ENCODE measurements at places on chromosomes 13 and 19.

DNA sequence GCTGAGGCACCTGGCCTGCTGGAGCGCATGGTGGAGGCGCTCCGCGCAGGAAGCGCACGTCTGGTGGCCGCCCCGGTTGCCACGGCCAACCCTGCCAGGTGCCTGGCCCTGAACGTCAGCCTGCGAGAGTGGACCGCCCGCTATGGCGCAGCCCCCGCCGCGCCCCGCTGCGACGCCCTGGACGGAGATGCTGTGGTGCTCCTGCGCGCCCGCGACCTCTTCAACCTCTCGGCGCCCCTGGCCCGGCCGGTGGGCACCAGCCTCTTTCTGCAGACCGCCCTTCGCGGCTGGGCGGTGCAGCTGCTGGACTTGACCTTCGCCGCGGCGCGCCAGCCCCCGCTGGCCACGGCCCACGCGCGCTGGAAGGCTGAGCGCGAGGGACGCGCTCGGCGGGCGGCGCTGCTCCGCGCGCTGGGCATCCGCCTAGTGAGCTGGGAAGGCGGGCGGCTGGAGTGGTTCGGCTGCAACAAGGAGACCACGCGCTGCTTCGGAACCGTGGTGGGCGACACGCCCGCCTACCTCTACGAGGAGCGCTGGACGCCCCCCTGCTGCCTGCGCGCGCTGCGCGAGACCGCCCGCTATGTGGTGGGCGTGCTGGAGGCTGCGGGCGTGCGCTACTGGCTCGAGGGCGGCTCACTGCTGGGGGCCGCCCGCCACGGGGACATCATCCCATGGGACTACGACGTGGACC lies 9.7 kb upstream of the STRN4 start:
- DNase-seq, result no peak

GRCh38 chr13:32878163-32878562 lies 138.1 kb upstream of the KL start:
- no peak for DNase-seq

- DNase-seq, result no peak
These were observed 166.1 kb downstream of the DCT start for GRCh38 chr13:94313321-94313910.

DNA sequence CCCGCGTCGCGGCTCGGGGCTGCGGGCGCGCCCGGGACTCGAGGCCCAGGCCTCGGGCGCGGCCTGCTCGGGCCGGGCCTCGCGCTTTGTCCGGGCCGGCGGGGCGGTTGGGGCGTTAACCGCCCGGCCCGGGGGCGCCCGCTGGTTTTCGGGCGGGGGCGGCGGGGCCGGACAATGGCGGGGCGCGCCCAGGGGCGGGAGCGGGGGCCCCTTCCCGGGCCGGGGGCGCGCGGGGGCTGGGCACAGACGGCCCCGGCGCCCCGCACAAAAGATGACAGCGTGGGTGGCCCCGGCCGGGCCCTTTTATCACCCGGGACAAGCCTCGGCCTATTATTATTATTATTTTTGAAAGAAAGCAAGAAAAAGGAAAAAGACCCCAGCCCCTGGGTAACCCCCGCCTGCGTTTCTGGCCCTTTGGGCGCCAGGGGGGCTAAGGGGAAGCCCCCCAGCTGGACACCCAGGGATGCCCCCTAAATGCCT lies 419 bp downstream of the KDM4B start:
- DNase-seq, result no peak

DNA sequence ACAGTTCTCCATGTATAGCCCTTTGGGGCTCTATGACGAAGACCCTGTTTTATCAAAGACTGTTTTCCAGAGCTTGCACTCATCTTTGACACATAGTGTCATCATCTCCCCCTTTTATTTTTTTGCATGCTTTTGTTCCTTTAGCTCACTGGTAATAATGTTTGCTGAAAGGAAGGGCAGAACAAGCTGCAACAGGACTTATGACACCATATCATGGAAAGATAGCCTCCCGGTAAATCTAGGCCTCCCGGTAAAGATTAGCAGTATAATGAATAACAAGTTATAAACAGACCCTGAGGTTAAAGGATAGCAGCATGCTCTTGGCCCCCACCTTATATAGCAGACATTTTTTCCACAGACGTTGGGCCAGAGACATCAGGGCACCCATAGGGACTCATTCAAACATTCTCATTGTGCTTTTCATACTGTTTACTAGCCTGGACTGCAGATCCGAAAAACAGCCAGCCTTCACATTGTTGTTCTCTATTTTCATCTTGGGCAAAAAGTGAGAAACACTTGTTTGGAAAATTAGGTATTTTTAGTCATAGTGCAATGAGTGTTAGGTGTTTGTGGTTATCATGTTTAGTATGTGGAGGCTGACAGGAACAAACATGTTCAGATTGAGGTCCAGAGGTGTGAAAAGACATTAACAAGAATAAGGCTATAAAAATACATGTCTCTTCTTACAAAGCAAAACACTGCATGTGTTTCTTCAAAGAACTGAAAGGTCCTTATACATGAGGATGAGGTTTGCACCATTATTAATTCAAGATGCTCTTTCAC lies 136.9 kb upstream of the SPRY2 start:
- no peak for DNase-seq

DNA sequence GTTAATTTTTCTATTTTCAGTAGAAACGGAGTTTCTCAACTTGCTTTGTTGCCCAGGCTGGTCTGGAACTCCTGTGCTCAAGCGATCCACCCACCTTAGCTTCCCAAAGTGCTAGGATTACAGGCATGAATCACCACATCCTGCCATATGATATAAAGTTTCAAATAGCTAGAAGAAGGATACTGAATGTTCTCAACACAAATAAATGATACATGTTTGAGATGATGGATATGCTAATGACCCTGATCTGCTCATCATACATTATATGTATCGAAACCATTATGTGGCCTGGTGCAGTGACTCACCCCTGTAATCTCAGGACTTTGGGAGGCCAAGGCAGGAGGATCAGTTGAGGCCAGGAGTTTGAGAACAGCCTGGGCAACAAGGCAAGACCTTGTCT lies 11.5 kb downstream of the CIB3 start:
- no peak for DNase-seq

Measured in activated effector memory CD4-positive, alpha-beta T cell treated with anti-CD3 and anti-CD28 coated beads, Interleukin-2, amount 50 U/mL, for 16 hours (primary cell).